ENCODE measurements at places on chromosomes 11 and 22.

DNA sequence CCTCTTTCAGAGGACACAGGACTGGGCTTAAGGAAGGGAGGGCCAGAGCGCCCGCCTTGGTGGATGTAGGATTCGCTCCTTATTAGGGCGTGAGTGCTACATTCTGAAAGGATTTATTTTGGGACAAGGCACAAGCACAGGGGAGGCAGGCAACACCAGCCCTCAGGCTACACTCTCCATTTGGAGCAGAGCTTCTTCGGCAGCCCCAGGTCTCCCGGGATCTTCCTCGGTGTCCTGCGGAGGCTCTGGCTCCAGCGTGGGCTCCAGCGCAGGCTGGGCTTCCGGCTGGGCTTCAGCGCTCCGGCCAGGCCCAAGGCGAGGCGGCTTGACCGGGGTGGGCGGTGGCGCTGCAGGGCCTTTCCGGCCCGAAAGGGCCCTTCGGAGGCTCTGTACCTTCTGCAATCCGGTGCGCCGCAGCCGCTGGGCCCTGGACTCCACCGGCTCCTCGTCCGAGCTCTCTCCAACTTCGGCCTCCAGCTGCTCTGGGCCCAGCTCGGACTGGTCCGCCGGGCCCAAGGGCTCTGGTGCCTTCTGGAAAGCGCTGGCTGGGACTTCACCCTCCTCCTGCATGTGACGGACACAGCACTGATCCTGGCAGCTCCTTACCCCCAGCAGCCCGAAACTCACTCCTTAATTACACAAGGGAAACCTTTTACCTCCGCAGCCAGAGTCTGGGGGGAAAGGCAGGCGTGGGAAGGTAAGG lies 1.1 kb downstream of the CAVIN3 start:
- DNase-seq: peak; percentile 73

GRCh38 chr11:17609291-17610084 lies 62.4 kb downstream of the OTOG start:
- no peak for DNase-seq

DNA sequence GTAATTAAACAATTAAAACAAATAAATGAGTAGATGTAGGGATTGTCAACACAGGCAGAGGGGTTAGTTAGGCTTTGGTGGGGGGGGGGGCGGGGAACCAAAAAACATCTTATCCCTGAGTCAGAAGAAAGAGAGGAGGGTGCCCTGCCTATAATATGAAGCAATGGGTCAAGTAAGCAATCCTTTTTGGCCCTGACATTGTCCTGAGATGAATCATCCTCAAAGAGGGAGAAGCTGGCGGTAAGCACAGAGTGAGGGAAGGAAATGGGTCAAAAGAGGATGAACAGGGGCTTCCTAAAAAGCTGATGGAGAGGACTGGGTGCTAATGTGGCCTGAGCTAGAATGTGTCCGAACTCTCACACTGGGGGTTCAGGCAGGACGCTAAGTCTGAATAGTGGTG lies 4.7 kb downstream of the OLFML1 start:
- DNase-seq: no peak

DNA sequence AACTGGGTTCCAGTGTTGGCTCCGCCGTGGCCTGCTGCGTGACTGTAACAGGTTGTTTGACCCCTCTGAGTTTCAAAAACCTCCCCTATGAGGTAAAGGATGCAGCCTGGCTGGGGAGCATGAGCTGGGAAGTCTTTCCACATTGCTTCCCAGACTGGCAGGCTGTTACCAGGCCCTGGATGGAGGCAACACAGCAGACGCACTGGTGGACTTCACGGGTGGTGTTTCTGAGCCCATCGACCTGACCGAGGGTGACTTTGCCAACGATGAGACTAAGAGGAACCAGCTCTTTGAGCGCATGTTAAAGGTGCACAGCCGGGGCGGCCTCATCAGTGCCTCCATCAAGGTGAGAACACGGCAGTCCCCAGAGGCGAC lies 11.4 kb downstream of the OMP start:
- DNase-seq: no peak

DNA sequence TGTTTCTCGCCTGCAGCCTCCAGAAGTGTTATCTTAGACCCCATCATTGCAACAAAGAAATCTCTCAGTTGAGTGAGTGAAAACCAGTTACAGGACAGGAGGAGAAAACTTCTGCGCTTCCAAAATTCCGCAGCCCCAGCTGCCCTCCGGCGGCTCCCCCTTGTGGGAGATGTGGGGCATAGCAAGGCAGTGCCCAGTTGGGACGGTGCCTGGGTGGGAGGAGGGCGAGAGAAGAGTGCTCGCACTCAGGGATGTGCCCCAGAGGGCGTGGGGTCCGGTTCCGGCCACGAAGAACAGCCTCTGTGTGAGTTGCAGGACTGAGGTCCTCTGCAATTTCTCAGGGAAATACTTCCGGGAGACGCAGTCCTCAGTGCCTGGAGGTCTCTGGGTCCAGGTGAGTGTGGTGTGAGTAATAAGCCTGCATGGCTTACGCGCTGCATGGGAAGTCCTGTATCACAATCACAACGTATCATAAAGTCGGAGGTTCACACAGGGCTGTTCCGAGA lies 87.0 kb upstream of the BLID start:
- DNase-seq: peak; percentile 91

DNA sequence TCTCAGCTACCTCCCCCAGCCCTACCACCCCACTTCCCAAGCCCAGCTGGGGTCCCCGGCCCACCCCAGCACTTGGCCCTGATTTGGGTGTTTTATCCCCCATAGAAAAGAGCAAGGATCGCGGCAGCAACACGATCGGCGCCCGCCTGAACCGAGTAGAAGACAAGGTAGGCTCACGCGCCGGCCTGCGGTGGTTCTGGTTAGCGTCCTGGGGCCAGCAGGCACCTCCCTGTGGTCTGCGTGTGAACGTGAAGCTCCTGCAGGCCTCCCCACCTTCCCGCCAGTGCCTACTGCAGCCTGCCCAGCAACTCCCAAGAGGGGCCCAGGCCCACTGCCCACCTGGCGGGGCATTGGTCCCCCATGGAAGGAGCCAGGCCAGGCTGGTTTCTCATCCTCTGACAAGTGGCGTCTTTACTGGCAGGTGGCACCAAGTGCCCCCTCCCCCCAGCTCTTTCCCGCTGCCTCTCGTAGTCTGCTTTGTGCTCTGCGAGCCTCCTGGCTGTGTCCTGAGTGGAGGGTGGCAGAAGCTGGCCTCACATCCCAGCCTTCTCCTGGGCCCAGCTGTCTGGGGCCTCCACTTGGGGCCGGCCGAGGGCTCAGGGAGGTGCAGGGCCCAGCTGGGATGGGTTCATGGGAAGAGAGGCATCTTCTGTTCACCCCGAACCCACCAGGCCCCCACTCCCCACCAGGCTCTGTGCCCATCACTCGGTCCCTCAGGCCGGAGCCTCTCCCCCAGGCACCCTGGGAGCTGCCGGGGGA lies 78.3 kb upstream of the KCNQ1OT1 start:
- no peak for DNase-seq

DNA sequence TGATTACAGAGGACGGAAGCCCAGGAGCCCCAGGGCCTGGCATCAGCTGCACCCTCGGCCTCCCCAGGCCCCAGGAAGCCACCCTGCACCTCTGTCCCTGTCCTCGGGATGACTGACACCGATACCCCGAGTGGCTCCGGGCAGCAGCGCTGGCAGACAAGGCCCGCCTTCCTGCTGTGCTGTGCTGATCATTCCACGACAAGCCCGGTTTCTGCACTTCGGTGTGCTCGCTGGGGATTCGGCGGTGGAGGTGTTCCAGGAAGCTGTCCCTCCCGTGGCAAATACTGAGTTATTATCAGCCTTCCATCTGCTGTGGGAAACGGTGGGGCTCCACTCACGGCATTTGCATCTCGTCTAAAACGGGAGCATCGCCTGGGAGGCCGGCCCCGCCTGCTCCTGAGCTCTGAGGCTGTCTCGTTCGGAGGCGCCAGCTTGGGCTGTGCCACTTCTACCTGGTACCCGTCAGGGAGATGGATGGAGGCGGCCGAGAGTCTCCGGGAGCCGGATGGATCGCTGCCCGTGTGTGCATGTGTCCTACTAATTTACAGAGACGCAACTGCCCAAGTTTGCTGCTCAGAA lies 506.1 kb downstream of the BRD1 start:
- no peak for DNase-seq

DNA sequence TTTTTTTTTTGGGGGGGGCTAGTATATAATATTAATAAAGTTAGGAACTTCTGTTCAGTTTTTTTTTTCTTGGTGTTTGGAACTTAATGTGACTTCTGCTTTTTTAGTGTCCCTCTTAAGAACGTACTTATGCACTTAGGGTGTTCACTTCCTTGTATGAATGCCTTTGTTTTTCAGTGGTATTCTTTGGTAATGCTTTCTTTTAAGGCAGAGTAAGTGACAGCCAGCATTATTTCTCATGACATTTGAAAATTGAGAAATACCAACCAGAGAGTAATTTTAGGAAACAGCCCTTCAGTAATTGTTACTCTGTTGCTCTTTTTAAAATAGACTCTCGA lies 2.4 kb downstream of the GRK3 start:
- DNase-seq: no peak

DNA sequence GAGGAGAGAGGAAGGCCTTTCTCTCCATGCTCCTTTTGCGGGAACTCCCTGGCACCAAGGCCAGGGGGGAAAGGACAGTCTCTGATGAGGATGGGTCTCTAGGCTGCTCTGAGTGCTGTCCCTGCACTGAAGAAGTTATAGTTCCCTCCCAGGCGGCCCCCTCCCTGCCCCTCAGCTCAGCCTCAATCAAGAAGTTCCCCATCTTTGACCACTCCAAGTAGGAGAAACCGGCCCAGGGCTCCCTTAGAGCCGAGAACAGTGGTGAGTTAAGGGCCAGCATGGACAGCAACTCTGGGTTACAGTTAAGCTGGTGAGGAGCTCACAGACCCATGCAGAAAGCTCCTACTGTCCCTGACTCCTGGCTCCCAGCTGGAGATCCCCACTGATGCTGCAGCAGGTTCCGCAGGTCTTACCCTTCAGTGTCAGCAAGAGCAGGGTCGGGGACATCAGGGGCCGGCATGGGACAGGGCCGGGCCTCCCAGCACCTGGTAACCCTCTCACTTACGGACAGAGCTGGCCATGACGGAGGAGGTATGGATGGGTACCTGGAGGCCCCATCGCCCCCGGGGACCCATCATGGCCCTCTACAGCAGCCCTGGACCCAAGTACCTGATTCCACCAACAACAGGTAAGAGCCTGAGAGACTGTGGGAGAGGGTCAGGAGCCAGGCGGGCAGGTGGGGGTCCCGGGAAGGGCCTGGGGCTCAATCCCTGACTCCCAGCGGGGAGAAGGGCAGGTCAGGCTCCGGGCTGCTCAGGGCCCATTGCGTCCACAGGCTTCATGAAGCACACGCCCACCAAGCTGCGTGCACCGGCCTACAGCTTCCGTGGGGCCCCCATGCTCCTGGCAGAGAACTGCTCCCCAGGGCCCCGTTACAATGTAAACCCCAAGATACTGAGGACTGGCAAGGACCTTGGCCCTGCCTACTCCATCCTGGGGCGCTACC lies 4.2 kb downstream of the SCGB1C1 start:
- peak; percentile 33 for DNase-seq

- no peak for DNase-seq
Observed at GRCh38 chr11:46342239-46342638, 5.0 kb upstream of the DGKZ start.

DNA sequence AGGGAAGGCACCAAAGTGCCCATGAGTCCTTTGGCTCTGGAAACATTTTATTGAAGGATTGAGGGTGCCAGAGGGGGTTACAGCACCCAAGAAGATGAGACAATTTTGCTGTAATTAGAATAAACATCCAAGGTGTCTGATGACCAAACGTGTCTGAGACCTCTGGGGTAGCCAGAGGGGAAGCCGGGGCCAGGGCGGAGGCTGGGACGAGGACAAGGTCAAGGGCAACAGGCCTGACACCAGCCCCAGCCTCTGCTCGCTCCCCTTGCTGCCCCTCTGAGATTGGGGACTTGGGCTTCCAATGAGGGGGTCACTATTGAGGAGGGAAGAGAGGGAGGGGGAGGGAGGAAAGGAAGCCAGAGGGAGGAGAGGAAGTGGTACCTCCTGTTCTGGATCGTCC lies 25.6 kb downstream of the TMPRSS6 start:
- DNase-seq: no peak

GRCh38 chr11:107042748-107043147 lies 24.5 kb upstream of the GUCY1A2 start:
- DNase-seq: no peak

GRCh38 chr22:40975366-40975765 lies 24.2 kb downstream of the RBX1 start:
- DNase-seq: no peak

DNA sequence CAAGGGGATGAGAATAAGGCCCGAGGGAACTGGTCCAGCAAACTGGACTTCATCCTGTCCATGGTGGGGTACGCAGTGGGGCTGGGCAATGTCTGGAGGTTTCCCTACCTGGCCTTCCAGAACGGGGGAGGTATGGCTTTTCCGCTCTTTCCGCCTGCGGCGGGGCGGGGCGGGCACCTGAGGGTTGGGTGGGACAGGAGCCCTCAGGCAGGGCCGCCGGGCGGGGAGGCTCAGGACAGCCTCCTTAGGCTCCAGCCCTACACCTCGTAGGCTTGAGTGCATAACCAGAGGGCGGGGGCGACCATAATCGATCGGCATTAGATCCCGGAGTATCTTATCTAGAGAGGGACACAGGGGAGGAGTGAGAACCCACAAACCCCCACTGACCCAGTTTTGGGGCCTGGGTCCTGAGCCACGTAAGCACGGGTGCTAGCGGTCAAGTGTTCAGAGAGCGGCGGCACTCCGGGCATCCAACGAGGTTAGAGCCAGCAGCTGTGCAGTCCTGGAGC lies 4.9 kb downstream of the SLC6A5 start:
- no peak for DNase-seq

DNA sequence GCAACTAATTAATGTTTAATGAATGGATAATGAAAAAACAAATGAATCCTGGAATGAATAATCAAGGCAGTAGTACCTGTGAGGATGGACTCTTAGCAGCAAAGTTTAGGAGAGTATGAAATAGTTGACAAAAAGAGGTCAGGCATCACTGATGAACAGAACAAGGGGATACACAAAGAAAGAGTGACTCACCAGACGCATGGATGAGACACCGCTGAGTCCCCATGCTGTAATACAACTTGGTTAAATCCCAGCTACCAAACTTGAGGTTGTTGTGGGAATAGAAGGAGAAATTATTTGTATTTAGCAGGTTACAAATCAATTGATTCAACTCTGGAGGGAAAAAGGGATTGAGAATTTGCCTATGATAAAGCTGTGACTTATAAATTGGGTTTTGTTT lies 976.9 kb upstream of the TENM4 start:
- no peak for DNase-seq

Measured in H1 (cell line).